Hippocampal formation (tissue), 2 donors: ENCODE measurements at places on chromosomes 12 and 14.

- DNase-seq, result no peak
These were observed 91.6 kb upstream of the BTG1 start for GRCh38 chr12:92237262-92237661.

DNA sequence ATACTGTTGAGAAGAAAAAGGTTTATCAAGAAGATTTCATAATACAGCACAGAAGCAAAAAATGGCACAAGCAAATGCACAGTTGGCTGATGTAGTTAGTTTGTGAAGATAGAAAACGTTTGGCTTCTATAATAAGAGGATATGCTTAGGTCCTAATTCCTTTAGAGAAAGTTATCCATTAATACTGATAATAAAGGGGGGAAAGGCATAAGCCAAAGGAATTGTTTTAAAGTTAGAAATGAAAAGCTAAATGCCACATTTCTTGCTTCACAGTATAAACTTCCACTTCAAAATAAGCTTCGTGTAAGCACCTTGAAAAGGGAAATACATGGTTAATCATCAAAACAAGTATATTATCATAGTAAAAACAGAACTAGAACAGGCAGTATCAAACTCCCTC is 12.4 kb downstream of the LMO3 start:
- no peak for DNase-seq

- DNase-seq, result no peak
These were observed 748 bp downstream of the MAPKAPK5 start for GRCh38 chr12:111842556-111843396.

DNA sequence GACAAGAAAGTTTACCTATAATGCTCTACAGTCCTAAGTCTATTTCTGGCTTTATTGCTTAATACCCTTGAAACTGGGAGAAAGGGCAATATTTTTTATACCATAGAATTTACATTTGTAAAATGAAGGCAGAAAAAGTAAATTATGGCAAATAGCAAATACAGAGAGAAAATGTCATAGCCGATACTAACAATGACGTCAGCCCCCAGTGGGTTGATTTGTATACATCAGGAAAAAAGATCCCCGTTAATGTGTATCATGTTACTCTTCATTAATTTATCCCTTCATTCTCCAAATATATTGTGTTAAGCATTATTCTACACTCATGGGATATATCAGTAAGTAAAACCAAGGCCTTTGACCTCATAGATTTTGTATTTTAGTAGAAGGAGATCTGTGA is 445.1 kb upstream of the SYT1 start:
- DNase-seq, result no peak

- DNase-seq, result no peak
These were observed 4.3 kb upstream of the GZMH start for GRCh38 chr14:24613747-24614146.

- DNase-seq, result no peak
These were observed 40.0 kb downstream of the MYBPC1 start for GRCh38 chr12:101634724-101635123.

GRCh38 chr12:52217223-52217622 is 15.8 kb upstream of the KRT7 start:
- DNase-seq, result no peak

DNA sequence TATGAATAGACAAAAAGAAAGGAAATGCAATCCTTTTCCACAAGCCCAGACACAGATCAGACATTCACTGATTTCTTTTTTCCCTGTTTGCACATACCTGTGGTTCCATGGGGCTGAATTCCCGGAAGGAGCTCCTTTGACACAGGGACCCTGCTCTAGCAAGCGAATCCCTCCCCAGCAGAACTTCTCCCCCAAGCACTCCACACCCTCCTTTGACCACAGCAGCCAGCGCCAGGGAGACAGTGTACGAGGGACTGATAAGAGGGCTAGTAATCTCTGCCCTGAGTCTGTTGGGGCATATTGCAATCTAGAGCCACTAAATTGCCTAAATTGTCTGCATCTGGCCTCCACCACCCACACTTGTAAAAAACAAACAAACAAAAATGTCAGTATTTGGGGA is 83.4 kb upstream of the NTF3 start:
- DNase-seq, result no peak

DNA sequence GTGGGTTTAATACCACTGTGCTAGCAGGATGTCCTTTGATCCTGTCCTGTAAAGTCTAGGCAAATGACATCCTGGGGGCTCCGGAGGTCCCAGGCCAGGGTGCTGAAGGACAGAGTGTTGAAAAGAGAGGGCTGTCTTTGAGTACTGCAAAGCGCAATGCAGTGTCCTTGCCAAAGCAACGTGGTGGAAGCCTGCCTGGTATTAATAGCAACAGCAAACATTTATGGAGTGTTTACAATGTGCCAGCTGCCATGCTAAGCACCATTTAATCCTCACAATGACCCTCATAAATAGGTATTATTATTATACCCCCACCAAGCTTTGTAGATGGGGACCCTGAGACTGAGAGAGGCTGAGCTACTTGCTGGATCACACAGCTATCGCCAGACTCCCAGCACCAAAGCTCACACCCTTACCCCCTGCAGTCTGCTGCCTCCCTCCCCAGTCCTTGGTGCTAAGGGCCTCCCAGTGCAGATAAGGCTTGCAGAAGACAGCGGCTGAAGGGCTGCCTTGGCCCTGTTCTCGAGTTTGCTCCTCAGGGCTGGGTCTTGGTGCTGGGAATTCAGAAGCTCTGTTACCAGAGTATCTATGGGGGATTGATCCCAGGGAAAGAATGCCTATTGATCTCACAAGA is 427.7 kb downstream of the FUT8 start:
- no peak for DNase-seq

- no peak for DNase-seq
These were observed 3.3 kb upstream of the KRT18 start for GRCh38 chr12:52945389-52946232.

GRCh38 chr12:114815026-114815795 is 131.2 kb upstream of the TBX3 start:
- DNase-seq, result no peak

GRCh38 chr12:96141216-96141912 is 52.8 kb upstream of the ELK3 start:
- no peak for DNase-seq

DNA sequence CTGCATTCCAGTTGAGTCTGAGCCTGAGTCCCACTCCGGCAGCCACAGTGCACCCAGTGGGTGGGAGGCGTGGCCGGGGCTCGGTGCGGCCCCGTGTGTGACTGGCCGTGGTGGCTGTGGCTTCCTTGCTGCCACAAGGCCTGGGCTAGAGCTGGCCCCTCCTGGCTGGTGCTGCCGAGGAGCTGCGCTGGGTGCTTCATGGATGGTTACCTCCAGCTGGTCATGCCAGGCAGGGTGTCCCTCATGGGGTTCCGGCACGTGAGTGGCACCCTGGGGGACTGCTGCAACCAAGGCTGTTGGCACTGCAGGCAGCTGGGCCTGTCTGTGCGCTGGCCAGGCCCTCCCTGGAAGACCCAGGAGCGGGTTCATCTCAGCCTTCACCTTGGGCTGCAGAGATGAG is 62.7 kb downstream of the KIF26A start:
- DNase-seq, result no peak

GRCh38 chr14:100484531-100485267 is 102.5 kb downstream of the BEGAIN start:
- no peak for DNase-seq

GRCh38 chr12:52819731-52820510 is 6.0 kb upstream of the KRT4 start:
- DNase-seq, result no peak

DNA sequence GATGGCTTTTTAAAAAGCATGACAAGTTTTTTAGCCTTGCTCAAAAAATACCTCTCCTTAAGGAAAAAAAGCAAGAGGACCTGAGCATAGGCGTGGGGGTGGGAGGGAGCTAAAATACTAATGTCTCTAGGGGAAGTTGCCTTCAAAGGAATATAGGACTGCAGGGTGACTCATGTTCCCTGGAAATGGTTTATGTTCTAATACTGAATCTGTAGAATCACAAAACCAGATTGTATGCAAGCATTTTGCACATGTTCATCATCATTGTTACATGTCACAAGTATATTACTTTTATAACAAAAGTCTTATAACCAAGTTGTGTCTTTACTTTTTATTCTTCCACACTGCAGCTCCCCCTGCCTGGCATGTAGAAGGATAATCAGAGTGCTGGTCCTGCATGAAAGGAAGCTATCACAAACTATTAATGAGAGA is 36.6 kb downstream of the GPR135 start:
- DNase-seq, result no peak

DNA sequence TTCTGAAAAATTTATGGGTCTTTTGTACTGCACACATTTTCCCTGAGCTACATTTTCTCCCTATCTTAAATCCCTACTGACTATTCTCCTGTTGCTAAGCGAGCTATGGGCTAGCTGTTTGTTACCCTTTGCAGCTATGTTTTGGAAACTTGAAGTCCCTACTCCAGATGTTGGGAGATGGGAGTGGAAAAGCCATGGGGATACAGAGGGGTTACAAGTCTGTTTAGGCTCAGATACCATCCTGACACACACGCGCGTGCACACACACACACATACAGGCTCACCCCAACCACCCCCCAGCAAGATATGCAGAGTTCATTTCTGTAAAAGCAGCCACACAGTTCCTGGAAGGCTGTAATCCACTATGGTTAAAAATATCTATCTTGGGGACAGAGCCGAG is 15.8 kb downstream of the ATP5MC2 start:
- DNase-seq, result no peak

DNA sequence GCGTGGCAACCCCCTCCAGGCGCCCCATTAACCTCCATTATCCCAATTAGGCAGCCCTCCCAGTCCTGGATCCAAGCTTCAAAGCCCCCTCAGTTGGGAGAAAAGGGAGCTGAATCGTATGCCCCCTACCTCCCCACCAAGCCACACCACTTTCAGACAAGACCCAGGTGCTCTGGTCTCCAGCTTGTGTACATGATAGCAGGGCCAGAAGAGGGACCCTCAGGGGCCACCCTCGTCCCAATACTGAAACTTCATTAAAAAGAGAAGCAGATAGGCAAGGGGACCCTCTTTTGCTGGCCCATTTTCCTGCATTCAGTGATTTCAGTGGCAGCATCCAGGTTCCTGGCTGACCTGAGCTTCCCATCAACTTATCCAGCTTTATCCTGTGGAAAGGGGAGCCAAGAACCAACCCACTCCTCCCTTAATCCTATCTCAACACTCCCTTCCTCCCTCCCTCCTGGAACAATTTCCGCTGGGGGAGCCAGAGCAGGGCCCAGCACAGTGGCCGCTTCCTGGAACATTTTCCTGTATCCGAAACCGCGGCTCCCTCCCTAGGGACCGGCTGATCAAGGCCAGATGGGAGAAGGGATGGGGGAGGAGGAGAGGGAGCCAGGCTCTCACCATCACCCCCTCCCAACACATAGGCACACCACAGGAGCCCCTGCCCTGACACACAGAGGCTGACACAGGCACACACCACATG is 9.5 kb upstream of the SP7 start:
- DNase-seq, result no peak

DNA sequence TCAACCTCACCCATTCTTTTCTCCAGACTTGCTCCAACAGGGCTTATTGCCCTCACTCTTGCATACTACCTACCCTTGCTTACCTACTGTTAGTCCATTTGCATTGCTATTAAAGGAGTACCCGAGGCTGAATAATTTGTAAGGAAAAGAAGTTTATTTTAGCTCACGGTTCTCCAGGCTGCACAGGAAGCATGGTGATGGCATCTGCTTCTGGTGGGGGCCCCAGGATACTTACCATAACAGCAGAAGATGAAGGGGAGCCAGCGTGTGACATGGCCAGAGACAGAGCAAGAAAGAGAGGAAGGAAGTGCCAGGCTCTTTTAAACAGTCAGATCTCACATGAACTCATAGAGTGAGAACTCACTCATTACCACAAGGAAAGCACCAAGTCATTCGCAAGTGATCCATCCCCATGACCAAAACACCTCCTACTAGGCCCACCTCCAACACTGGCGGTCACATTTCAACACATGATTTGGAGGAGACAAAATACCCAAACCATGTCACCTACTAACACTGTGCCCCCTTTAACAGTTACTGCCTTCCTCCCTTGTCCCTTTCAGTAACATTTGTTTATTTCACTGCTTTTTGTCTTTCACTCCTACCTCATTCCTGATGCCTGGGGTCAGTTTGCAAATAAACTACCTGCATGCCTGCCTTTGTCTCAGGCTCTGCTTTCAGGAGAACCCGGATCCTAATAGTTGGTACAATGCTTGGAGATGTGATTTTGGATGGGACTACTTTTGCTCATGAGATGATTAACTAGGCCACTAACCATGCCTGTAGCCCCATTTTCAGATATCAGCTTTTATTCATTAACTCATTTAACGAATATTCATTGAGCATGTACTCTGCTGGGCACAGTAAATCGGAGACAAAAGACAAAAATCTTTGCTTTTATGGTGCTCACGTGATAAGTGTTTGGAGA is 41.6 kb upstream of the CSRP2 start:
- no peak for DNase-seq
